Adrenal gland (tissue), 19 donors: ENCODE measurements at places on chromosomes 6 and 20. TPM values are rescaled to one million over a fixed set of nuclear protein-coding genes. Genes with fewer than 3 reads are reported as not detected.

Gene PRR18
- total RNA-seq: 0.60 TPM

Gene PRKN
- total RNA-seq: 12.5 TPM

Gene XKR7
- 0.17 TPM for total RNA-seq

Gene SLC35F1
- 2.7 TPM for total RNA-seq

Gene ULBP3
- total RNA-seq: 5.9 TPM

Gene SRSF12
- 2.2 TPM for total RNA-seq

Gene LINC00237
- 0.14 TPM for total RNA-seq

Gene RPRD1B
- 31.9 TPM for total RNA-seq

Gene PACSIN1
- 2.9 TPM for total RNA-seq

Gene BMP6
- total RNA-seq: 5.2 TPM

Gene NRSN1
- 2.8 TPM for total RNA-seq
